ENCODE measurements at places on chromosomes 2 and 18. TPM values are rescaled to one million over a fixed set of nuclear protein-coding genes. Genes with fewer than 3 reads are reported as not detected.

GREB1L gene
- total RNA-seq = 0.26 TPM

ZAP70 gene
- not detected for total RNA-seq

DNA sequence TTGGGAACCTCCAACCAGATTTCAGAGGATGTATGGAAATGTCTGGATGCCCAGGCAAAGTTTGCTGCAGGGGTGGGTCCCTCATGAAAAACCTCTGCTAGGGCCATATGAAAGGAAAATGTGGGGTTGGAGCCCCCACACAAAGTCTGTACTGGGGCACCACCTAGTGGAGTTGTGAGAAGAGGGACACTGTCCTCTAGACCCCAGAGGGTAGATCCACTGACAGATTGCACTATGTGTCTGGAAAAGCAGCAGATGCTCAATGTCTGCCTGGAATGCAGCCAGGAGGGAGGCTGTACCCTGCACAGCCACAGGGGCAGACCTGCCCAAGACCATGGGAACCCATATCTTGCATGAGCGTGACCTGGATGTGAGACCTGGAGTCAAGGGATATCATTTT, 573.7 kb upstream of the NXPH2 start:
- no peak for DNase-seq

DNA sequence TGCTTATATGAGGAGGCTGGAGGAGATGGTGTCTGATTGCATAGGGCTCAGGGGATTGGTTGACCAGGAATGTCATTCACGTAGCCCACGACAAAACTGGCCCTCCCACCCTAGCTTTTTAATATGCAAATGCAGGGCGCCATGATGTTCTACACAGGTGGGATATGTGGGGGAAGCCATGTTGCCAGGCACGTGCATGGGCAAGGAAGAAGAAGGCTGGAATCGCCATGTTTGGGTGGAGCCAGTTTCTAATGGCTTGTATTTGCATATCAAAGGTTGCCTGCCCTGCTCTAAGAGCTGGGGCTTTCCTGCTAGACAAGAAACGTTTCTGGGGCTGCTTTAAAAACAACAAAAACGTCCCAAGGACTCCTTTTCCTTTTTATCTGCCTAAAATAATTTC, 26.5 kb upstream of the LINC00305 start:
- no peak for DNase-seq

GKN1 gene
- total RNA-seq = not detected

GRCh38 chr2:210477496-210477895, 937 bp upstream of the LANCL1 start:
- DNase-seq = peak; percentile 32

DNA sequence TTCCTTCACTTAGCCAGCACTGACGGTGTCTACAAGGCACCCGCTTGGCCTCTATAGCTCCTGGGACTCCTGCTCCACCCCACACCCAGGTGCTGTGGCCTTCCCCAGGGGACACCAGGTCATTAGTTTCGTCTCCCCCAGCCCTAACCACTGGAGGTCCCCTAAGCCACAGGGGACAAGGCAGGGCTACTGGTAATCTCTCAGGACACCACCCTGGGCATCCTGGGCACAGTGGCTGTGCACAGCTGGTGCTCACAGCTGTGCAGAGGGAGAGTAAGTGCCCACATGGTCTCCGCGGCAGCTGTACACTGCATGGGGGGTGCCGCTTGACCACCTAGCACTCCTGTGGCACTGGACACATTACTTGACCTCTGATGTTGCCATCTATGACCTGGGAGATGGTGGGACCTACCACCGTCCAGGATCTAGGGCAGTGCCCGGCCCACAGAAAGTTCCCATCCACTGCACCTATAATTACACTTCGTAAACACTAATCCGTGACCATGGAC, 134.0 kb downstream of the HDAC4 start:
- no peak for DNase-seq

- DNase-seq = peak; percentile 21
Observed at GRCh38 chr18:49243391-49243790, 217.1 kb downstream of the DYM start.

LCT gene
- total RNA-seq = under 0.01 TPM

SPAG16 gene
- 36.0 TPM for total RNA-seq

DNA sequence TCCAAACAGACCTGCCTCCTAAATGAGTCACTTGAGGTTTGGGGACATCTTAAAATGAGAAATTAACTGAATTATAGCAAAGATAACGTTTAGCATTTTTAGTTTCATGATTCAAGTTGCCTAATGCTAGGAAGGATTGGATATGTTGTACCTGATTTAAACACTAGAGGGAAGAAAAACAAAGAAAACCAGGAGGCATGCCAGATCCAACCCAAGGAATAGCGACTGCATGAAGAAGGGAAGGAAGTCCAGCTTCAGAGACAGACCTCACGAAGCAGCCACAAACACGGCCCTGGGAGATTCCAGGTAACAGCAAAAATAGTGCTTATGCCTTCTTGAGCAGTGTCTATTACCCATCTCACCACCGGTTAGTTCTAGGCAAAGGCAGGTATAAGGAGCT, 499.9 kb upstream of the SPHKAP start:
- peak; percentile 79 for DNase-seq

GRCh38 chr2:20469595-20469994, 22.7 kb downstream of the RHOB start:
- no peak for DNase-seq

DNA sequence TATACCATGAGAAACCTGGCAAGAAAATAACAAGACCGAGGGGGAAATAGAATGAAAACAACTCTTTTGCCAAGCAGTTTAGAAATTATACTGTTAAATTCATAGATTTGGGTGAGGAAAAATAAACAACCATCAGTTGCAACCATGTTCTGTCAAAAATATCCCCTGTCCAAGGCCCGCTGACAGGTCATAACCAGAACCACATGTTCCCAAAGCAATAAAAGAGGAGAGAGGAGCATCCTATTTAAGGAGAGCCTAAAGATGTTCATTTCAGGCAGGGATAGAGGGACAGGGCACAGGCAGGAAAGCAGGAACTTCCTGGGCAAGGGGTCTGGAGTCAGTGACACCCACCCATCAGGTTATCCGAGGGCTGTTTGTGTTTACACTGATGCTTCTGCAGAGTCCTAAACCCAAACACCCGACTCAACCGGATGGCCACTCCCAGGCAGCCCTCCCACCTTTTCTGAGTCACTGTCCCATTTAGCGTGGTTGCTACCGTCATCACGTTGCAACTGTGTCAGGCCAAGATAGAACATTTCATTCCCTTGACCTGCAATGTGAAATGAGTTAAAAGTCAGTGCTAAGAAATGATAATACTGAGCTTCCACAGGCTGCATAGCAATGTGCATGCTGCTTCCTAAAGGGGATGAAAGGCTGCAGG, 468.3 kb upstream of the RAB12 start:
- peak; percentile 64 for DNase-seq

GALNT14 gene
- 0.83 TPM for total RNA-seq

DNA sequence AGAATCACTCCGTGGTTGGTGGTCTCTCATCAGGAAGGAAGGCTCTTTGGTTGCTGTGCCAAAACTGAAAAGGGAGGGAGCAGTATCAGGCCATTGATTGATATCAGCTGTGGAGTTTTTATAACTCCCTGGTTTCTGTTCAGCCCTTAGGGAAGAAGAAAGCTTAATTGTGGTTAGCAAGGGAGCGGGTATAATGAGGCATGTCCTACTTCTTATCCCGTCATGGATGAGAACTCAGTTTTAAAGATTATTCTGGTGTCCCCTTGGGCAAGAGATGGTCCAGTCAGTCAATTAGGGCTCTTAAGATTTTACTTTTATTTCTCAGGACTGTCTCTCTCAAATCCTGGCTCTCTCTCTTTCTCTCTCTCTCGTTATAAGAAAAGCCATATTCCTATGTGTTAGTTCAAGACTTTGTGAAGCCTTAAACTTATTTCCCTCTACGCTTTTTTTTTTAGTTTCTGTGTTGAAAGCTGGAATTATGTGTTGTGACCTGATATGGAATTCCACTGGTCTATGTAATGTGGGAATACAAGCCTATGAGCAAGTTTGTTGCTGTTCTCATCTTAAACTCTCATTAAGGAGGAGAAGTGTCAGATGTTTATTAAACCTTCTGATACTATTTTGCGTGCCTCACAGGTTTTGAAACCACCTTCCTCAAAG, 514.0 kb upstream of the CDH2 start:
- no peak for DNase-seq

GRCh38 chr2:62578803-62579640, 73.0 kb upstream of the TMEM17 start:
- DNase-seq = peak; percentile 83

GRCh38 chr2:206422493-206422892, 20.8 kb upstream of the ADAM23 start:
- peak; percentile 43 for DNase-seq

RIT2 gene
- total RNA-seq = not detected

DNA sequence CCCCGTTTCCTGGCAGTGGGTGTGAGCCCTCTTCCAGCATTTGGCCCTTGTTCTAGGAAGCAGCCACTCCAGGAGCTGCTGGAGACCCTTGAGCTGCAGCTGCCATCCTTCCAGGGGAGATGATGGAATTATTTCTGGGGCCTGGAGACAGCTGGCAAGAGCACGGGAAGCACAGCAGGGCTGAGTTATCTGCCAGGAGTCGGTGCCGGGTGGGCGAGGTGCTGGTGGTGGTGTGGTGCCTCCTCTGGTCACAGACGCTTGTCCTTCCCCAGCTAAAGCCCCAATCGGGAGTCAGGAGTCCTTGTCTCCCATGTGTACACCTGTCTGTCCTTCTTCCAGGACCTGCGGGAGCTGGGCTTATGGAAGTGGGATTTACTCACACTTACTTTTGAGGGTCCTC, 36.0 kb downstream of the DPYSL5 start:
- DNase-seq = no peak

DNA sequence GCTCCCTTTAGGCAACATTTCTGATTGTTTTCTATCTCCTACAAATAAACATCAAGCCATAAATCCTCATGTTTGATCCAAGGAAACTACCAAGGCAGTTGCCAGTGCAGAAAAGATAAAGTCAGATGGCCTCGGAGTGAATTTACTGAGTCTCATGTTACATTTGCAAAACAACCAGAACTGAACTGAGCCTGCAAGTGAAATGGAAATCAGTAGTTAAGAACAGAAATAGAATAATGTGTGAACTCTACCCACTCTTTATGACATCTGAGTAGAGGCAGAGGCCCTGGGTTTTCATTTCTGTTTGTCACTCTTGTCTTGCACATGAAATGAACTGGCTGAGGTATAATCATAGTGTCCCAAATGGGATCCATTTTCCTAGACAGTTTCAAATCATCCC, 20.4 kb upstream of the DAPL1 start:
- no peak for DNase-seq

- DNase-seq = peak; percentile 88
Observed at GRCh38 chr18:54822872-54823845, 5.1 kb upstream of the RAB27B start.

GRCh38 chr2:188459061-188459460, 167.4 kb downstream of the GULP1 start:
- DNase-seq = no peak

GRCh38 chr2:182057002-182057401, 71.3 kb downstream of the PPP1R1C start:
- no peak for DNase-seq

- no peak for DNase-seq
Observed at GRCh38 chr18:66557091-66557490, 46.8 kb downstream of the CDH19 start.

- DNase-seq = no peak
Observed at GRCh38 chr2:198040835-198041234, 236.4 kb downstream of the PLCL1 start.

DNA sequence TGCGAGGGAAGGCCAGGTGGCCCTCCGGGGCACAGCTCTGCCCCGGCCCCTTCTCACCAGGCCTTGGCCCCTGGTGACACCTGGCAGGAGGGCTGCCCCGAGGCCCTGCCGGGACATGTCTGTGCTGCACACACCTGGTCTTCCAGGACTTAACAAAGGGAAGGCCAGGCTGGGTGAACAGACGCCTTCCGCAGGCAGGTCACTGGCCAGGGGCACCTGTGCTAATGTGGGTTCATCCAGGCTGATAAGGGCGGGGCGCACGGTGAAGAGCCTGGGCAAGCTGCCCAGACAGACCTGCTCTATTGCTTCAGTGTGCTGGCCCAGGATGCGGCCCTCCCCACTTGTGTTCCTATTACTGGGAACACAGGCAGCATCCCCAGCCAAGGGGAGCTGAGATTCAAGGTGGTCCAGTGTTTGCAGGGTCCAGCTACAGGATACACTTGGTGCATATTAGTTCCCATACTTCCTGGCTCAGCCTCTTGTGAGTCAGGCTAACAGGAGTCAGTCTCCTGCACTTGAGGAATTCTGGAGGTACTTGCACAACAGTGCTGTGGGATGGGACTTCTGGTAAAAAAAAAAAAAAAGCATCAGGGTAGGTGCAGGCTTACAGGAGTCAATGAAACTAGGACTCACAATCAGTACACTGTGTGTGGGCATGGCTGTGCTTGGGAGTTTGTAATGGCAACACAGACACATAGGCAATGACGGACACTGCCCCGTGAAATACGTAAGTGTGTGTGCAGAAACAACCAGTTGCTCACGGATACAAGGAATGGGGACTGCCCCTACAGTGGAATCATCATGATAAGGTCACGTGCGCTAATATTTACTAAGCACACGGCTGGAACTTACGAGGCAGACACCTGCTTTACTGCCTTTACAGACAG, 261.4 kb downstream of the TWIST2 start:
- DNase-seq = no peak

SP140 gene
- 0.33 TPM for total RNA-seq

DNA sequence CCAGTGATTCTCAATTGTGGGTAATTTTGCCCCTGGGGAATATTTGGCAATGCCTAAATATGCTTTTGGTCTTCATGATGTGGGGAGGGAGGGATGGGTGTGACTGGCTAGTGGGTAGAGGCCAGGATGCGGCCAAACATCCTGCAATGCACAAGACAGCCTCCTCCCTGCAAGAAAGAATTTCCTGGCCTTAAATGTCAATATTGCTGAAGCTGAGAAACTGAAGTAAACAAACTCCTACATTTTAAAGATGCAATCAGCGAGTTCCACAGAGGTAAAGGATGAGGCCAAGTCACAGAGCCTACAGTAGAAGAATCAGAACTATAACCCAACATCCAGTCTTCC, 272.9 kb upstream of the EPHA4 start:
- DNase-seq = no peak

TRIM43 gene
- total RNA-seq = not detected

DNA sequence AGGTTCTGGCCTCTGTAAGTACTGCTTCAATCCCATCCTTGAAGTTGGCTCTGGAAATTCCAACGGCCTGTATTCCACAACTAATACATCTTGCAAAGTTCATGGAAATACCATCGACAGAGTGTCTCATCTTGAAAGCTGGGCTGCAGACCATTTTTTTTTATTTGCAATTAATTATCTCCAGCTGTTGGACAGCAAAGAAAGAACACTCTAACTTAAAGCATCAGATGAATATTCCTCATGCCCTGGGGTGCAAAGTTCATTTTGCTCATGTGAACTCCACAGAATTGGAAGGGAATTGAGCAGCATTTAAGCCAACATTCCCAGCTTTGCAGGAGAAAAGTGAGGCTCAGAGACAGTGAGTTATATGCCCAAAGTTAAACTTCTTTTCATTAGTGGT, 96.5 kb upstream of the PIEZO2 start:
- DNase-seq = peak; percentile 36

DNA sequence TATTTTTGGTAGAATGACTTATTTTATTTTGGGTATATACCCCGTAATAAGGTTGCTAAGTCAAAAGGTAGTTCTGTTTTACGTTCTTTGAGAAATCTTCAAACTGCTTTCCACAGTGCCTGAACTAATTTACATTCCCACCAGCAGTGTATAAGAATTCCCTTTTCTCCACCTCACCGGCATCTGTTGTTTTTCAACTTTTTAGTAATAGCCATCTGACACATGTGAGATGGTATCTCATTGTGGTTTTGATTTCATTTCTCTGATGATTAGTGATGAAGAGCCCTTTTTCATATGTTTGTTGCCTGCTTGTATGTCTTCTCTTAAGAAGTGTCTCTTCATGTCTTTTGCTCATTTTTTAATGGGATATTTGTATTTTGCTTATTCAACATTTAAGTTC, 215.2 kb upstream of the TFPI start:
- DNase-seq = no peak

All from fibroblast of lung (primary cell).